ENCODE measurements at places on chromosomes 7 and 10.
A peak's percentile ranks its signal among the peaks of the same experiment; 100 is the strongest.

GRCh38 chr7:50659329-50659965 is 94.2 kb upstream of the DDC start:
- DNase-seq: no peak

DNA sequence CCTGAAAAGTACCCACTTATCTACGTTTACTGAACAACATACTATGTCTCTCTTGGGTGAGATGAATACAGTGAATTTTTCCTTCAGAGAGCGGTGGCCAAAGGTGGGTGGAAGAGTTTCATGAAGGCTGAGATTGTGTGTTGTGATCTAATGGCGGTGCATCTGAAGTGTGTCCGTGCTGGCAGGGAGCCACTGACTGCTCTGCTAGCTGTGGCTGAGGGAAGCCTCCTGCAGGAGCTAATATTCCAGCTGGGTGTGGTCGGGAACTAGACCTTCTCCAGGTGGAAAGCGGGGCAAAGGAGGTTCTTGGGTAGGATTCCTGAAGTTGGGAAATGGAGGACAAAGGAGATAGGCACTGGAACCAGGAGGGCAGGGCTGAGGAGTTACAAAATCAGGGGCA is 69.2 kb upstream of the GRB10 start:
- DNase-seq: no peak

DNA sequence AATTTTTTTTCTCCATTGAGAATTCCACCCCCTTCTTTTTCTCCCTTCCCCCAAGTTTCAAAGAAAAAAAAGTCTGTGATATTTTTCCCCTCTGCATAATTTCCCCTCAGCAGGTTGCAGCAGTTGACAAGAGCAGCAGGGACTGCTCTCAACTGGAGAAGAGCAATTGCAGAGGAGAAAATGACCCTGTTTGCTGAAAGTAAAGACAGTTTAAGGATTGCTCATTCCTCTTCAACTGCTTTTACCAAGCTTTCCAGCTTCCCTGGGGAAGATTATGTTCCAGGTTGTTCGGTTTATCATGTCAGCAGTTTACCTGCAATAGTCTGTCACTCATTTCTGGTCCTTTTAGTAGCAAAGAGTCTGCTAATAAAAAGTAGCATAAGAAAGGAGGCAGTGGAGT is 16.2 kb downstream of the AGK start:
- DNase-seq: no peak

GRCh38 chr10:113933894-113934532 is 79.6 kb downstream of the NHLRC2 start:
- no peak for DNase-seq

DNA sequence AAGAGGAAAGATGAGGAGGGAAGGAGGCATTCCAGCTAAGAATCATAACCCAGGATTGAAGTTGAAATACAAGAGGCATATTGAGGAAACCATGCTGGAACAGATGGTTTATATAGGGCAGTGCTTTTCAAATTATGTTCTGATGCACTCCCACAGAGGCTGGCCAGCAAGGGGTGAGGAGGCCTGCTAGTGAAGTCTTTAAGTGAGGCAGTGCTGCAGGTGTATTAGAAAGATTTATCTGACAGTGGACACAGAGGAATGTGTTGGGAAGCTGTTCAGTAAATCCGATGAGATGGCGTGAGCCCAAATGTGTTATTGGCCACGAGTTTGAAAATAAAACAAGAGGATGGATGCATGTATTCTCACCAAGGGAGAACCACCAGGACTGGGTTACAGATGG is 28.6 kb downstream of the REEP3 start:
- no peak for DNase-seq

DNA sequence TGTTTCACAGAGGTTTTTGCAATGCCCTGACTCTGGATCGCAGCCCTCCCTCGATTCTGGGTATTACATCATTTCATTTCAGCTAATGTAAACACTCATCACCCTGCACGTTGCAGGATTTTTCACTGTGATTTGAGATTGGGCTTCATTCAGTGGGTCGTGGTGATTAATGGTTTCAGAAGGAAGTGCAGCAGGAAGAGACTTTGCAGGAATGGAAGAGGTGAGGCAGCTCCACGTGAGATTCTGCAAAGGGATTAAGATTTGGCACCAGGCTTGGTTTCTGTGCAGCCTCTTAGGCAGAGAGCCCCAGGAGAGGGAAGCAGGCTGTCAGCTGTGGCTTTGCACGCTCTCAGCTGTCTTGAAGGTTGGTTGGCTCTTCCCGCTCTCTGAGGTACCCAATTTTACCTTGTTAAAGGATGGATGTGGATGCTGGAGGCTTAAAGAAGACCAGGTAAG is 95.2 kb downstream of the PLCE1 start:
- DNase-seq: no peak

DNA sequence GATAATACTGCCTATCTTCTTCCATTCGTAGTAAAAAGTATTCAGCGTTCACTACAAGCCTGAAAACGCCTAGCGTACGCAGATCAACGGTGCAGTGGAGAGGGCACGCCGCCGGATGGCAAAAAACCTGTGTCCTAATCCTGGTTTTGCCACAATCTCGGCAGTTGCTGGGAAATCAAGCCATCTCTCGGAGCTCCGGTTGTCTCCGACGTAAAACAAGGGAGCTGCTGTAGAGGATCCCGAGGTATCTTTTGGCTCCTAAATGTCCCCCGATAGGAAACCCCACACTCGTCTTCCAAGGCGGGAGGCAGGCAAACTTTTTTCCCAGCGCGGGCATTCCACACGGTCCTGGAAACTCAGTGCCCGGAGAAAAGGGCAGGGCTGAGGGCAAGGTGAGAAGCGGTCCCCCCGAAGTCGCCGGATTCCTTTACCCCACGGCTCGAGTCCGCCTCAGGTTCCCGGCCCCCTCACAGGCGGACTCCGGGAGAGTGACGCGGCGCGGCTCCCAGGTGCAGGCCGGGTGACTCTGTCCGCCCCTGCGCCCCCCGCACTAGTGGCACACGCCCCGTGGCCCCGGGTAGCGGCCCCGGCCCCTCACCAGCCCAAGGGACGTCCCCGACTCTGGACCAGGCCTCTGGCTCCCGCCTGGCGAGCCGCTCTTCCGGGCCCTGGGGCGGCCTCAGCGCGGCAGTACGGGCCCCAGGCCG is 649 bp downstream of the IDE start:
- peak; percentile 21 for DNase-seq

DNA sequence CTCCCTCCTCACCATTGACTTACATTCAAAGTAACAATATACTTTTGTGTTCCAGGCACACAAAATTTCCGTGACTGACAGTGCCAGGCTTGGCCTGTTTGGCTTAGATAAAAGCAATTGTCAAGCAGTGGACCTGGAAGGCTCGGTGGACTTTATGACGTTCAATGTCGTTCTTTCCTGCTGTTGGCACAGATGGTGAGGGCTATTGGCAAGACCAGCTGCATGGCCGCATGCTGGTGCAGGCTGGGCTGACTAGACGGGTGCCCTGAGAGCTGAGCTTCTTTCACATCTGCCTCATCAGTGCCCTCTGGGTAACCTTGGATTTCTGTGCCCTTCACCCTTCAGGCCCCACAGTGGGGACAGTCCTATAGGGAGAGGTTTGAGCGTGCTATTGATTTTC is 45.2 kb downstream of the WIPF3 start:
- DNase-seq: no peak

DNA sequence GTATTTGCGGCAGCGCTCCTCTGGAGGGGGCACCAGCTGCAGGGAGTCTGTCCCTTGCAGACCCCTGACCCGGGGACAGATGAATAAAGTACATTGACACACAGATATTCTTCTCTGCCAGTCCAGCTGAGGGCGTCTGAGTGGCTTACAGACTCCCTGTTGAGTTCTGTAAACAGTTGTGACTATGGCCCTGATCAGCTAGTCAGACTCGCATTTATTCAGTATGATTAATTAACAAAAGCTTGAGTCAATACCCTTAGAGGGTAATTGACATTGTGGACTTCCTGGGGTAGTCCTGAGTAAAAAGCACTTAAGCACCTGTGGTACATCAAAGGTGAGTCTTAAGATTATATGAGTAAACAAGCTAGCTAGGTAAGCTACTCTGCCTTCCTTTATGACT is 21.0 kb downstream of the ANKRD30A start:
- no peak for DNase-seq

DNA sequence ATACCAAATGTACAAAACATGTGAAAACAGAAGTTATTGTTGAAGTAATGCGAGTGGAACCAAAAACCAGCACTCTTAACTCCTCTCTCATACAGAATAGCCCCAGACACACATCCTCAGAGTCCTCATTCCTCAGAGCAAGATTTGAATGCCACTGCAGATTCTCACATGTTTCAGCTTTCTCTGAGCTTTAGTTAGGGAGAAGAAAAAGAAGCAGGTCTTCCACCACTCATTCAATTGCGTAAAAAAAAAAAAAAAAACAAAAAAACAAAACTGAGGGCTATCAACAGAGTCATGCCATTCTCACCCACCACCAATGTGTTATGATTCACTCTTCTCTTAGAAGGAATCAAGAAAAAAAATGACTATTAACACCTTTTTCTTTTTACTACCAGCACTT is 287.7 kb downstream of the IPMK start:
- no peak for DNase-seq

DNA sequence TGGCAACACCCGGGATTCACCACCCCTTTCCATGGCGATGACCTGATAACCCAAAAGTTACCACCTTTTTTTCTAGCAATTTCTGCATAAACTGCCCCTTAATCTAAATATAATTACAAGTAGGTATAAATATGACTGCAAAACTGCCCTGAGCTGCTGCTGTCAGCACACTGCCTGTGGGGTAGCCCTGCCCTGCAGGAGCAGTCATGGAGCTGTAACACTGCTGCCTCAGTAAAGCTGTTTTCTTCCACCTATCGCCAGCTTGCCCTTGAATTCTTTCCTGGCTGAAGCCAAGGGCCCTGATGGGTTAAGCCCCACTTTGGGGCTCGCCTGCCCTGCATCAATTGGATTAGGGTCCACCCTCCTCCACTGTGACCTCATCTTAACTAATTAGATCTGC is 368.8 kb downstream of the SFMBT2 start:
- DNase-seq: no peak

DNA sequence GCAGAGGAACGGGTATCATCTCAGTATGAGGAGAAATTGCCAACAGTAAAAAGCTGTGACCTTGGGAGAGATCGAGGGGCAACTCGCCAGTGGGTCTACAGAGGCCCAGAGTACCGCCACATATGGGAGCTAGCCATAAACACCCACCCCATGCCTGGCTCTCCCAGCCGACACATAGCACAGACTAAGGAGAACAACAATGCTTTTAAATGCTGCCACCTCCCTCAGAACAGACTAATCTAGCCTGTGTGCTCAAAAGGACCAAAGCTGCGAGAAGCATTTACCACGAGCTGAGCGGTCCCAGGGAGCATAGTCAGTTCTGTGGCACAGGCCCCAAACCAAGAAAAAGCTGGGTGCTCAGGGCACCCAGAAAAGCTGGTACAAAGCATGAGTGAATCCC is 73.3 kb downstream of the LSM5 start:
- no peak for DNase-seq

- DNase-seq: no peak
These were observed 967 bp downstream of the ADARB2 start for GRCh38 chr10:1736144-1736971.

DNA sequence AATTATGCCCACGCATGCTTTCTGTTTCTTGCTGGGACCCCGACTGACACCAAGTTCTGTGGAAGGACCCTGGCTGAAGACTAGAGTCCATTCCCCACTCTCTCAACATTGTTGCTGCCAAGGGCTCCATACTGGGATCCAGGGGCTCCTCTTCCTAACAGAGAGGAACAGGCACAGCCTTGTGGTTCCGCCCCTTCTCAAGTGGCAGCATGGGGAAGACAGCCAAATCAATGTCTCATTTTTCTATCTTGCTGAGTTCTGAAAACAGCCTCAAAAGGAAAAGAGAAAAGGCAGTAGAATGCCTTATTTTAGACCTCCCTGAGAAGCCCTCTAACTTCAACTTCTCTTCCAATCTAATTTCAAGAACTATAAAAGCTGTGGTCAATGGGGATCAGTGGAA is 23.7 kb upstream of the LAMB1 start:
- no peak for DNase-seq

DNA sequence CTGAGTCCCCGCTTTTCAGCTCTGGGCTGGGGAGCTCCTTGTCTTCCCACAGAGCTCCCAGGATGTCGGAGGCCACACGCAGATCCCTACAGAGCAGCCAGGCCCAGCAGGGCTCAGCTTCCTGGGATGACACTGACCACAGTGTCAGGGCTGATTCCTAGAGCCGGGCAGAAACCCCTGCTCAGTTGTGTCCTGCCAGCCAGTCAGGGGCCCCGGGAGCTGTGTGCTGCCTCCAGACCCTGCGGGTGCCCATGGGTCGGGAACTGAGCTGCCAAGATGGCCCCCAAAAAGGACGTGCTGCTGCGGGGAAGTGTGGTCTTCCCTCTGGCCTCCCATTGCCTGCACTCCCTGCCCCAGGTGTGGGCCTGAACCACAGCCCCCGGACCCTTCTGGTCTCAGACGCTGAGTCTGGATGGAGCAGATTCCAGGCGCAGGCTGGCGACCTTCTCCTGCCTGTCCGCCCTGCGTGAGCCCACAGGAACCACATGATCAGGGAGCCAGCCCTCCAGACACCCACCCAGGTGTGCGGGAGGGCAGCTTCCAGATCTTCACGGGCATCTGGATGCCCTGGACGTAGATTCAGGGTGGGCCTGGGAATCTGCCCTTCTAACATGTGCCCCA is 217.4 kb downstream of the MAD1L1 start:
- DNase-seq: no peak

DNA sequence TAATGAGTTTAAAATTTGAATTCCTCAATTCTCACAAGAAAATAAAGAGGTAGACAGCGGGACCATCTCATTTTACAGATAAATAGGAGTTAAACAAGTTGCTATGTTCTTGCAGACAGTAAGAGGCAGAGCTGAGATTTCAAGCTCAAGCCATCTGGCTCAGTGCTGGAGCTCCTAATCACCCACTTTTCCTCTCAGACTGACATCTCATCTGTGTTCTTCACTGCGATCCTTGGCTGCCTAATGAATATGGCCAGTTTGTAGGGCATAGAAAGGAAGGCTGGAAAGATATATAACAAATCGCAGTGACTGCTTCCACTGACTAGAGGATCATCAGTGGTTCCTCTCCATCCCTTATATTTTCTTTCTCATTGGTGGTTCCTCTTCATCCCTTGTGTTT is 151.2 kb downstream of the MPP7 start:
- DNase-seq: no peak

GRCh38 chr10:104641187-104641936 is at the start of gene SORCS3:
Gene SORCS3 (plus strand): TSS chr10:104641290.
- DNase-seq: no peak

GRCh38 chr7:30430276-30430675 is 48.3 kb downstream of the NOD1 start:
- no peak for DNase-seq

GRCh38 chr10:63166742-63167258 is 33.7 kb downstream of the NRBF2 start:
- DNase-seq: peak; percentile 67
